ENCODE measurements at places on chromosomes 16 and 17. TPM values are rescaled to one million over a fixed set of nuclear protein-coding genes. Genes with fewer than 3 reads are reported as not detected.

GRCh38 chr16:46929378-46930332, 43.8 kb downstream of the DNAJA2 start:
- H3K4me3 ChIP-seq, result no peak overlapping the region
- H3K4me1 ChIP-seq, result no peaks in the 10 kb centered on the region
- no peaks in the 10 kb centered on the region for H3K27me3 ChIP-seq

DNA sequence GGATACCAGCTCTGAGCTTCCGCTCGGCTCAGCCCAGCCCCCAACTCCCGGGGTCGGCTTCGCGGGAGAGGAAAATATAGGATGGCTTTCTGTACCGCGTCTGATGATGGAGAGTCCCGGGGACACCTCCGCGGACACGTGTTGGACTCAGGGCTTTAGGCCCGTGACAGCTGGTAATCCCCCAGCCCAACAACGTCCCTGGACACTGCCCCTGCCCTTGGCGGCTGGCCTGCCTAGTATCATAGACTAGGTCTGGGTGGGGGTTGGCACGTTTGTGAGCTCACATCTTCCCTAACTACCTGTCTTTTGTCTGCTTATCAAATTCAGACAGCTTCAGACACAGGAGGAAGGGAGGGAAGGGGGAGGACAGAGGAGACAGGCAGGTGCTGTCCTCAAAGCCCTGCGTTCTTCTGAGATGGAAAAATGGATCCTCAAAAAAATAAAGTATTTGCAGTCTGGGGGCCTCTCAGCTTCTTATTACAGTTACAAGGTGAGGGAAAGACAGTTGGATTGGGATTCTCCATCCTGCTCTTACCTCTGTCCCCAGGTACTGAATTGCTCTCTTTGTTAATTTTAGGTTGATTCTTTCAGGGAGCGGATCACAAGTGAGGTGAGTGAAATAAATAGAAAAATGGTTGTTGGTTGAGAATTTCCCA, 698 bp downstream of the PSME3 start:
- peaks cover 24% of the 10 kb centered on the region for H3K4me1 ChIP-seq
- no peaks in the 10 kb centered on the region for H3K27me3 ChIP-seq
- DNase-seq, result no peak

GRCh38 chr16:73166441-73166851, 118.5 kb upstream of the ZFHX3 start:
- H3K4me3 ChIP-seq, result no peak overlapping the region
- H3K4me1 ChIP-seq, result peaks cover 7% of the 10 kb centered on the region
- DNase-seq, result no peak
- no peak overlapping the region for H3K27ac ChIP-seq

- H3K4me1 ChIP-seq, result no peaks in the 10 kb centered on the region
- H3K4me3 ChIP-seq, result no peak overlapping the region
- no peak overlapping the region for H3K27ac ChIP-seq
- DNase-seq, result no peak
- peaks cover 57% of the 10 kb centered on the region for H3K36me3 ChIP-seq
Observed at GRCh38 chr17:16013943-16014407, 14.4 kb downstream of the TTC19 start.

- H3K4me1 ChIP-seq, result peaks cover 7% of the 10 kb centered on the region
- peaks cover 11% of the 10 kb centered on the region for H3K27me3 ChIP-seq
- DNase-seq, result no peak
- no peaks in the 10 kb centered on the region for H3K36me3 ChIP-seq
- no peak overlapping the region for H3K4me3 ChIP-seq
- no peak overlapping the region for H3K27ac ChIP-seq
Observed at GRCh38 chr17:82357394-82357793, 1.7 kb upstream of the TEX19 start.

GRCh38 chr16:49478107-49478506, 104.5 kb downstream of the C16orf78 start:
- DNase-seq, result no peak
- H3K4me3 ChIP-seq, result no peak overlapping the region
- H3K27me3 ChIP-seq, result peaks cover 17% of the 10 kb centered on the region
- H3K36me3 ChIP-seq, result no peaks in the 10 kb centered on the region
- H3K4me1 ChIP-seq, result no peaks in the 10 kb centered on the region

DNA sequence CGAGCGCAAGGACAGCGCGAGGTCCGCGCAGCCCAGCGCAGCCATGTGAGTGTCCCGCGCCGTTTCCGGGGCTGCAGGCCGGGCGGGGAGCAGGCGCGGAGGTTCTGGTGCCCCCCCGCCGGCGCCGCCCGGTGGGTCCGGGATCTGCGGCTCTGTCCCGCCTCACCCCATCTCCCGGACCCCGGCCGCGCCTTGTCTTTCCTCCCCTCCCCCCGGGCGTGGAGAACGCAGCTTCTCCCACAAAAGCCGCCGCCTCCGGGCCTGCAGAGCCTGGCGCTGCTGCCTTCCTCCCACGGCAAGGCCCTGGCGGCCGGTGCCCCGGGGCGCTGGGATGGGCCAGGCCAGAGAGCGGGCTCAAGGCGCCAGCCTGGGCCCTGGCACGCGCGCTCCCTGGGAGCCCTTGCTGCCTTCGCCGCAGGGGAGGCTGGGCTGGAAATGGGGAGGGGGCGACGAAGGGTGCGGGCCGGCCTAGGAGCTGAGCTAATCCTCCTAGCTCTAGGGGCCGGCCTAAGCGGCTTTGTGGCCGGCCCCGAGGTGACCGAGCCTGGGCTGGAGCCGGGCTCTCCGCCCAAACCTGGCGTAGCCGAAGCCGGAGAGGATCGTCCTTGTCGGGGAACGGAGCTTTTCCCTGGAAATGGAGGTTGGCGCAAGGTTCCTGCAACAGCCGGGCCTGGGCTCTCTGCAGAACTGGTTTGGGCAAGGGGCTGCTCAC, 397 bp downstream of the RIPOR1 start:
- no peak for DNase-seq
- no peaks in the 10 kb centered on the region for H3K36me3 ChIP-seq
- H3K27ac ChIP-seq, result no peak overlapping the region
- peaks cover 28% of the 10 kb centered on the region for H3K27me3 ChIP-seq

DNA sequence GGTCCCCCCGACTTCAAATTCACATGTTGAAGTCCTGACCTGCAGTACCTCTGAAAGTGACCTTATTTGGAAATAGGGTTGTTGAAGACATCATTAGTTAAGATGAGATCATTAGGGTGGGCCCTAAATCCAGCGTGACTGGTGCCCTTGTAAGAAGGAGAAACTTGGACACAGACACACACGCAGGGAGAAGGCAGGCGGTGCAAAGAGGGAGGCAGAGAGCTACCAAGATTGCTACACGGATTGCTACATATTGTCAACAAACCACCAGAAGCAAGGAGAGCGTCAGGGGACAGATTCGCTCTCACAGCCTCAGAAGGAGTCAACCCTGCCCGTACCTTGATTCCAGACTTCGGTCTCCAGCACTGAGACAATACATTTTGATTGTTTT, 6.8 kb upstream of the WBP2 start:
- no peak overlapping the region for H3K4me3 ChIP-seq
- peak overlapping the region; percentile 51 for H3K27ac ChIP-seq
- no peaks in the 10 kb centered on the region for H3K27me3 ChIP-seq
- no peaks in the 10 kb centered on the region for H3K36me3 ChIP-seq
- no peak for DNase-seq
- H3K4me1 ChIP-seq, result peaks cover 29% of the 10 kb centered on the region

GRCh38 chr17:64507413-64507782, 621 bp downstream of the CEP95 start:
- H3K4me3 ChIP-seq, result peak overlapping the region; percentile 98
- peaks cover 42% of the 10 kb centered on the region for H3K4me1 ChIP-seq
- peak; percentile 28 for DNase-seq
- H3K27me3 ChIP-seq, result no peaks in the 10 kb centered on the region

- no peak for DNase-seq
- no peak overlapping the region for H3K4me3 ChIP-seq
- H3K27me3 ChIP-seq, result no peaks in the 10 kb centered on the region
- no peak overlapping the region for H3K27ac ChIP-seq
- H3K4me1 ChIP-seq, result peaks cover 10% of the 10 kb centered on the region
Observed at GRCh38 chr16:19639986-19640421, 78.0 kb downstream of the KNOP1 start.

GRCh38 chr16:84930298-84931106, 80.8 kb downstream of the ZDHHC7 start:
- no peaks in the 10 kb centered on the region for H3K36me3 ChIP-seq
- peak overlapping the region; percentile 42 for H3K27ac ChIP-seq
- no peaks in the 10 kb centered on the region for H3K4me1 ChIP-seq

- no peak overlapping the region for H3K27ac ChIP-seq
- H3K27me3 ChIP-seq, result peaks cover 37% of the 10 kb centered on the region
- peaks cover 14% of the 10 kb centered on the region for H3K4me1 ChIP-seq
- no peak for DNase-seq
- no peak overlapping the region for H3K4me3 ChIP-seq
Observed at GRCh38 chr17:9648521-9649110, 3.3 kb downstream of the USP43 start.

DNA sequence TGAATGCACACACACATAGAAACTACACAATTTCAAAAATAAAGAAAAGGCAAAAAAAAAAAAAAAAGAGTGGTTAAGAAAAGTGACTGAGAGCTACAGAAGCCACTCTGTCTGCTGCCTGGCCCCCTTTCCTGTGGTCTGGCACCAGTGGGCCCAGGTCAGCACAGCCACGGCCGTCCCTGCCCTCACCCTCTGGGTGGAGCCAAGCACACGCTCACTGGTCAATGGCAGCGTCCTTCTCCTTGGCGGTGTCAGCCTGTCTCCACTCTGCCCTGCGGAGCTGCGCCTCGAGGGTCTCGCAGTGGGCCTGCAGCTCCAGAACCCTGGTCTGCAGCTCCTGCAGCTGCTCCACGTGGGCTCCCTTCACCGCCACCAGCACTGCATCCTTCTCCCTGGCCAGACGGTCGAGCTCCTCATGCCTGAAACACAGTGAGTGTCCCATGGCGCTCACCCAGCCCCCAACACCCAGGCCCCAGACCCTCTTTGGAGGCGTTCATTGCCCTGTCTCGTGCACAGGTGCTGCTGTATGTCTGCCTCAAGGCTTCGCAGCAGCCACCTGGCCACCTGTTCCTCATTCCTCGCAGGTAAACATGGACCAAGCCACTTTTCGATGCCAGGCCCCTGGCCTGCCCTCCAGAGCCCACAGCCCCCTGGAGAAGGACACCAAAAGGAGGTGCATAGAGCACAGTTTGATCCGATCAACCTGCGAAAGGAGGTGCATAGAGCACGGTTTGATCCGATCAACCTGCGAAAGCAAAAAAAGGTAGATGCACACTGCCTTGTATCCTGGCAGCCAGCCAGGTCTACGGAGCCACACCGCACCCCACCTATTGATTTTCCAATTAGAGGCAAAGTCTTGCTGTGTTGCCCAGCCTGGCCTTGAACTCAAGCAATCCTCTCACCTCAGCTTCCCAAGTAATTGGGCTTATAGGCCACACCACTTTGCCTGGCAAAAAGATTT, 24.4 kb downstream of the CCDC57 start:
- H3K4me3 ChIP-seq, result no peak overlapping the region
- H3K36me3 ChIP-seq, result peaks cover 19% of the 10 kb centered on the region
- DNase-seq, result no peak
- no peak overlapping the region for H3K27ac ChIP-seq

- no peak for DNase-seq
- no peaks in the 10 kb centered on the region for H3K36me3 ChIP-seq
- H3K4me3 ChIP-seq, result no peak overlapping the region
- no peak overlapping the region for H3K27ac ChIP-seq
- H3K27me3 ChIP-seq, result peaks cover 11% of the 10 kb centered on the region
Observed at GRCh38 chr17:17778308-17779014, 58.3 kb downstream of the SREBF1 start.

Gene KCNH4
- 0.64 TPM for total RNA-seq

Gene SPATA32
- 0.67 TPM for total RNA-seq

Gene ZNF652
- 4.3 TPM for total RNA-seq

Gene ETV4
- total RNA-seq, result 12.8 TPM

Gene TENT4B
- 15.9 TPM for total RNA-seq

Gene XYLT1
- 15.7 TPM for total RNA-seq

Gene KRT24
- total RNA-seq, result not detected

Gene CES3
- 10.6 TPM for total RNA-seq

Gene KIF19
- 0.14 TPM for total RNA-seq

Gene FOXL1
- total RNA-seq, result 0.23 TPM

Gene CES5A
- total RNA-seq, result not detected

Data from activated T-helper 2 cell treated with anti-CD3 and anti-CD28 coated beads, Interferon-gamma antibody, Interleukin-2, Interleukin-4, amounts not matched to agents 10 μg/mL and 5 μg/mL and 100 μg/mL, durations not matched to agents 14 hours and 24 hours and 36 hours (primary cell).